Spinal cord (tissue), 10 donors: ENCODE measurements at places on chromosomes 13 and 19. TPM values are rescaled to one million over a fixed set of nuclear protein-coding genes. Genes with fewer than 3 reads are reported as not detected.

GET3 gene
- polyA plus RNA-seq, result 119 TPM

SSC5D gene
- polyA plus RNA-seq, result 4.7 TPM

MBD3L2B gene
- not detected for polyA plus RNA-seq

TGDS gene
- polyA plus RNA-seq, result 7.5 TPM

CYP2A7 gene
- polyA plus RNA-seq, result 1.4 TPM

TUBA3C gene
- not detected for polyA plus RNA-seq

MIDN gene
- polyA plus RNA-seq, result 95.3 TPM

FBXO27 gene
- 39.1 TPM for polyA plus RNA-seq

IQCN gene
- polyA plus RNA-seq, result 9.0 TPM

LPAR2 gene
- polyA plus RNA-seq, result 67.1 TPM

MBD3L2 gene
- polyA plus RNA-seq, result not detected

C5AR1 gene
- 3.0 TPM for polyA plus RNA-seq

ERICH4 gene
- not detected for polyA plus RNA-seq

RASL11A gene
- polyA plus RNA-seq, result 6.4 TPM

ANGPTL4 gene
- 8.9 TPM for polyA plus RNA-seq

ZNF567 gene
- polyA plus RNA-seq, result 10.5 TPM

NCAN gene
- polyA plus RNA-seq, result 623 TPM

CLDN10 gene
- 11.8 TPM for polyA plus RNA-seq

ZNF320 gene
- 26.6 TPM for polyA plus RNA-seq

CGB1 gene
- not detected for polyA plus RNA-seq

C19orf67 gene
- polyA plus RNA-seq, result 0.21 TPM

KCNJ14 gene
- polyA plus RNA-seq, result 2.1 TPM

NLRP9 gene
- not detected for polyA plus RNA-seq

SIRT6 gene
- polyA plus RNA-seq, result 39.8 TPM

FLT3LG gene
- 4.8 TPM for polyA plus RNA-seq

NCR1 gene
- 0.14 TPM for polyA plus RNA-seq

TMEM150B gene
- 0.77 TPM for polyA plus RNA-seq

FAM124A gene
- polyA plus RNA-seq, result 14.1 TPM

LIM2 gene
- not detected for polyA plus RNA-seq

BEST2 gene
- 0.24 TPM for polyA plus RNA-seq

IL11 gene
- 1.5 TPM for polyA plus RNA-seq

CRYL1 gene
- polyA plus RNA-seq, result 55.7 TPM

KLK11 gene
- polyA plus RNA-seq, result not detected

RNF225 gene
- polyA plus RNA-seq, result not detected

ZNF208 gene
- polyA plus RNA-seq, result 3.9 TPM

PRTN3 gene
- polyA plus RNA-seq, result 0.72 TPM

PPM1N gene
- polyA plus RNA-seq, result 2.1 TPM

ZNF534 gene
- polyA plus RNA-seq, result 1.7 TPM

PTH2 gene
- polyA plus RNA-seq, result not detected

LILRA2 gene
- polyA plus RNA-seq, result 1.5 TPM

CAPN12 gene
- polyA plus RNA-seq, result 2.5 TPM

PPP1R15A gene
- 33.4 TPM for polyA plus RNA-seq

MATK gene
- 62.5 TPM for polyA plus RNA-seq

ZNF793 gene
- polyA plus RNA-seq, result 28.5 TPM

MLLT1 gene
- polyA plus RNA-seq, result 129 TPM

ZNF439 gene
- polyA plus RNA-seq, result 21.7 TPM

SBK2 gene
- polyA plus RNA-seq, result 0.15 TPM

ZDHHC20 gene
- polyA plus RNA-seq, result 40.9 TPM

MCEMP1 gene
- 0.41 TPM for polyA plus RNA-seq

SERP2 gene
- polyA plus RNA-seq, result 49.9 TPM

CGB2 gene
- polyA plus RNA-seq, result not detected

DAND5 gene
- polyA plus RNA-seq, result 0.44 TPM

CHAMP1 gene
- 54.0 TPM for polyA plus RNA-seq
